T-cell (primary cell): ENCODE measurements at places on chromosomes 6 and 20. TPM values are rescaled to one million over a fixed set of nuclear protein-coding genes. Genes with fewer than 3 reads are reported as not detected.

DNA sequence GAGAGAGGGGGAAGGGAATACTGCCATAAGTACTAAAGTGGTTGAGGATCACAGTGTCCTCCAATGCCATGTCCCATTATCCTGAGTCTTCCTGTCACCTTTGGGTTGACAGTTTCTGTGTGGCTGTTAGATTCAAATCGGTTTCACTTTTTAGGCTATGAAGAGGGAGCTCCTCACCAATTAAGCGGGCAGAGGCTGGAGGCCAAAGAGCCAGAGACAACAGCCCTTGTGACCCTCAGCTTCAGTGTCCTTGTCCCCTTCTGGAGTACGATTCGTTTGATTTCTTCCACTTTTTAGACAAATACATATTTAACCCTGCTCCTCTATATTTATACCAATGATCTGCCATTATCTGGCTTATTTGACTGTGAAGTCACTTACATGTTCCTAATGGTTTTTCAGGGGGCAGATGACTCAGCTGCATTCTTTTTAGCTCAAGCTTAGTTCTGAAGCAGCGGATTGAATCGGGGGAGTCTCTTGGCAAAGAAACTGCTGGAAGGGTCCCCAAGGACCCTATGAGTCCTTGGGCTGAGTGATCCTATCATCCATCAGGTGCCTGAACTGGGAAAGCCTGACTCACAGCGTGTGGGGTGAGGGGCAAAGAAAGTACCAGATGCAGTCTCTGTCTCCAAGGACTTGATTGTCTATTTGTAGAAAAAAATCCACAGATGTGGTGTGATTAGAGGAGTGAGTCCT lies 18.2 kb downstream of the FERMT1 start:
- no peak for DNase-seq

GRCh38 chr20:52536841-52537400 lies 345.3 kb upstream of the ZFP64 start:
- no peak for DNase-seq

Gene MYCT1
- 0.25 TPM for total RNA-seq

GRCh38 chr20:1493536-1493935 lies 2.3 kb upstream of the SIRPB2 start:
- DNase-seq = no peak

GRCh38 chr20:8079976-8080375 lies 52.1 kb upstream of the PLCB1 start:
- no peak for DNase-seq

DNA sequence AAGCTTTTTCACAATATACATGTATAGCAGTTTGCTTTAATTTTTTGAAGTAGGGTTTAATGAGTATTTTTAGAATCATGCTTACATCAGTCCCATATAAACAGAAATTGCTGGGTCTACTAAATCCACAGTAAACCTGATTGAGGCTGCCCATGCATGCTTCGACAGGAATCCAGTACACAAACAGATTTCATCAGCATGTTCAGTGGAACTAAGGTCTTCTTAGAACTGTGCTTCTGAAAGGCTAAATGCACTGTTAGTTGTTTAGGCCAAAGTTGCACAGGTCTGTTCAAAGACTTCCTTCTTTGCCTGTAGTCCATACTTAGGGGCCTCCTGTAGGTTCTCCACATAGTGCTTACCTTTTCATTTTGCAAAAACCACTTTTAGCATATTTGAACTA lies 42.5 kb upstream of the THBS2 start:
- no peak for DNase-seq

DNA sequence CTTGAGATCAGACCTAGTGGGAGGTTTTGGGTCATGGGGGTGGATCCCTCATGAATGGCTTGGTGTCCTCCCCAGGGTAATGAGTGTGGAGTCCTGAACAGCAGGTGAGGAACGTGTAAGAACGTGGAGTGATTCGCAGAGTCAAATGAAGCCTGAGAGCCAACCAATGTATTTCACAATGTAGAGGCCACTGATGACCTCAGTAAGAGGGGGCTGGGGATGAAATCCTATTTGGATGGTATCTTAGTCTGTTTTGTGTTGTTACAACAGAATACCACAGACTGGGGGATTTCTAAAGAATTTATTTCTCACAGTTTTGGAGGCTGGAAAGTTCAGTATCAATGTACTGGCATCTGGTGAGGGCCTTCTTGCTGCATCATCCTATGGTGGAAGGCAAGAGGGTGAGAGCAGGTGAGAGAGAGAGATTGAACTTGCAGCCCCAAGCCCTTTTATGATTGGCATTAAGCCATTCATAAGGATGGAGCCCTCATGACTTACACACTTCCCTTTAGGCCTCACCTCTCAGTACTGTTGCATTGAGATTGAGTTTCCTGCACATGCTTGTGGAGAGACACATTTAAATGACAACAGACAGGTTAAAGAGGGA lies 47.3 kb upstream of the HIVEP1 start:
- no peak for DNase-seq

Gene CASS4
- 11.2 TPM for total RNA-seq
